Central memory CD4-positive, alpha-beta T cell (primary cell): ENCODE measurements at places on chromosomes 6 and 20.

- DNase-seq = no peak
Observed at GRCh38 chr20:64247307-64247618, 8.3 kb upstream of the PCMTD2 start.

DNA sequence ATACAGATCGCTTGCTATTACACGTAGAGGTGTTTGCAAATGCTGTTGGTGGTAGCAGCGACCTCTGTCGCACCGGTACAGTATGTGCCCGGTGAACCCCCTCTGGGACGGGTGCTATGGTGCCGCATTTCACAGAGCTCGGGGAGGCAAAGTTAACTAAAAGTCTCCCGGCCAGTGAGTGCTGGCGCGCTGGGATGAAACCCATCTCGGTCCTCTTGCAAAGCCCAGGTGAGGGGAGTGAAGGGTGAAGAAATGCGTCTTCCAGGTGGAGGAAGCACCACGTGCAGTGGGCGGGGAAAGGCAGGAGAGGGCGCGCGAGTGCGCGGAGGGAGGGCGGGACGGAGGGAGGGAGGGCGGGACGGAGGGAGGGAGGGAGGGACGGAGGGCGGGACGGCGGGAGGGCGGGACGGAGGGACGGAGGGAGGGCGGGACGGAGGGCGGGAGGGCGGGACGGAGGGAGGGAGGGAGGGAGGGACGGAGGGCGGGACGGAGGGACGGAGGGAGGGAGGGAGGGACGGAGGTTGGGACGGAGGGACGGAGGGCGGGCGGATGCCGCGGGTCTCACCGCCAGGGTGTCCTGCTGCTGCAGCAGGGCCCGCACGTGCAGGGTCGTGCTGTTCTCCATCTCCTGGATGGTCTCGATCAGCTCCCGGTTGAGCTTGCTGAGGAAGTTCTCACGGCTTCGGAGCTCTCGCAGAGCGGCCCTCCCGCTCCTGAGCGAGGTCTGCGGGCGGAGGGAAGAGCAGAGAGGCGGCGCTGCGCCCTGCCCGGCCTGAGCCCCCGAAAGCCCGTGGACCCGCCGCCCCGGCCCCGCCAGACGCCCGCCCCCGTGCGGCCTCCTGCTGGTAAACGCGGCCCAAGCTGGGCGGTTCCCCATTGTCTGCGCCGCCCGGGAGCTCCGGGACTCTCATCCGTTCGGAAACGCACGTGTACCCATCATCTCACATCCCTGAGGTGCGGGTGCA, 11.7 kb downstream of the C20orf96 start:
- no peak for DNase-seq

- DNase-seq = no peak
Observed at GRCh38 chr6:98957450-98957849, 9.7 kb upstream of the FBXL4 start.

DNA sequence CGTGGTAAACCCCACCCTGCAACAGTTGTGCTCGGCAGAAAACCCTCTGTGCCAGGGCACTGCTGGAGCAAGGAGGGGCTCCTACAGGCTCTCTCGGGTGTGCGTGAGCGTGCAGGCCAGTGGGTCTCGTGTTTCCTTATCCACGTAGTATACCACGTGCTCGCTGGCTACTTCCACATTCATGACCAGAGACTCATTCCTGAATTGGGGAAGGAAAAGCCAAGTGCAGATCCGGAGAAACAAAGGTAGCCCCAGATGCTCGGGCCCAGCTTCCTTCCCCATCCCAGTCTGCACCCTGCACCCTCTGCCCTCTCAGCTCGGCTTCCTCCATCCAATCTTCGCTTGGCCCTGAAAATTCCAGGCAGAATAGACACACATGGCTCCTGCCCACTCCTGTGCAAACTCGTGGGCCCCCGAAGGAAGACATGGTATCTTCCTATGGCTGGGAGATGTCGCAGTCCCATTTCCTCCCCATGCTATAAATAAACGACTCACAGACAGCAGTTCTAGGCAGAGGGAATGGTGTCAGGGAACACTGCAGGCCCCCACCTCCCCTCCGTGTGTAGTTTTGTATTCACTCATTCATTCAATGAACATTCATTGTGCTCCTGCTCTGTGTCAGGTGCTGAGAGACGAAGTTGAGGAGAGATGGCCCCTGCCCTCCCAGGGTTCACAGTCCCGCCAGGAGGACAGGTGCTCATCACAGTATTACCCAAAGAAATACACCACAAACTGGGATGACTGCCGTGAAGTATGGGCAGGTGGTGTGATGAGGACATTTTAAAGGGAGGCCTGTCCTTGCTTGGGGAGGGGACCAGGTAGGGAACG, 29.6 kb downstream of the NPEPL1 start:
- no peak for DNase-seq

GRCh38 chr20:7775072-7775471, 165.2 kb downstream of the HAO1 start:
- DNase-seq = no peak

GRCh38 chr6:154488248-154488593, 22.3 kb downstream of the CNKSR3 start:
- DNase-seq = no peak

GRCh38 chr6:113860181-113860955, 3.2 kb downstream of the MARCKS start:
- no peak for DNase-seq

DNA sequence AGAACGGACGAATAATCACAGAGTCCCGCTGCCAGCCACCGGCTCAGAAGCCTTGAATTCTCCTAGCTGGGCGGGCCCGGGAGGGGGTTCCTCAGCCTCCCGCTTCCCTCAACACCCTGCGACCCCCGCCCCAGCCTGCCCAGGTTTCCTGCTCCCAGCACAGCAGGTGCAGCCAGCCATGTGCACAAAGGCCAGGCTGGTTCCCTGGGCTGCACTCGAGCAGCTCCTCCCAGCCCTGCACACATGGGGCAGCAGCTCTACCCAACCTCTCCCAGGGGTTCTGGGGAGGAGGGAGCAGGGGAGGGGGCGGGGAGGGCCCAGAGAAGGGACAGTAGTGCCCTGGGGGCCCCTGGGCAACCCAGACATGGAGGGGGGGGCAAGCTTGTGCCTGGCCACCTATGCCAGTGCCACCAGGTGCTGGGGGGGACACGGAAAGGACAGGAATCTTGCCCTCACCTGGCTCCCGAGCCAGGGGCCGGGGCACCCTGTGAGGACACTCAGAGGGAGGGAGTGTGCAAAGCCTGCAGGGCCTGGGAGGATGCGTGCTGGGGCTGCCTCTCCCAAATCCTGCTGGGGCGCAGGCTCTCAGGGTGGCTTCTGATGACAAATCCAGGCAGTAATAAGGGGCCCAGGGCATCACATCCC, 1.2 kb upstream of the NTSR1 start:
- no peak for DNase-seq

DNA sequence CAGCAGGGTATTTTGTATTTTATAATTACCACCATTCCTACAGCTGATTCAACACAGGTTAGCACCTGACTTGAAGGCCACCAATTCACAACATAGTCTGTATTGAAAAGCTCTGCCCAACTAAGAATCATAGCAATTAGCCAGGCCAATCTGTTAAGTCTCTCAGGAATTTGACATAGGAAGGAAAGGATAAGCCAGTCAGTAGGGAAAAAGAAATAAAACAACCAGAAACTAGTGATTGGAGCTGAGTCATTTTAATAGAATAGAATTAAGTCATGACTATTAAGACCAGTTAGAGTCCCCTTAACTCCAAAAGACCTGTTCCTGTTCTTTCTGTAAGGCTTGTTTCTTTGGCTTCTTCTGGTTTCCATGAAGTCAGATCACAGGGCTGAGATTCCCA, 8.1 kb downstream of the RANBP9 start:
- DNase-seq = no peak

- no peak for DNase-seq
Observed at GRCh38 chr6:19715167-19715551, 122.0 kb upstream of the ID4 start.
